GDM1 (cell line): ENCODE measurements at places on chromosomes 2 and 18.

- DNase-seq, result no peak
Observed at GRCh38 chr2:111702804-111703196, 181.2 kb downstream of the ANAPC1 start.

GRCh38 chr2:53473775-53474311 is 293.8 kb upstream of the CHAC2 start:
- DNase-seq, result no peak

DNA sequence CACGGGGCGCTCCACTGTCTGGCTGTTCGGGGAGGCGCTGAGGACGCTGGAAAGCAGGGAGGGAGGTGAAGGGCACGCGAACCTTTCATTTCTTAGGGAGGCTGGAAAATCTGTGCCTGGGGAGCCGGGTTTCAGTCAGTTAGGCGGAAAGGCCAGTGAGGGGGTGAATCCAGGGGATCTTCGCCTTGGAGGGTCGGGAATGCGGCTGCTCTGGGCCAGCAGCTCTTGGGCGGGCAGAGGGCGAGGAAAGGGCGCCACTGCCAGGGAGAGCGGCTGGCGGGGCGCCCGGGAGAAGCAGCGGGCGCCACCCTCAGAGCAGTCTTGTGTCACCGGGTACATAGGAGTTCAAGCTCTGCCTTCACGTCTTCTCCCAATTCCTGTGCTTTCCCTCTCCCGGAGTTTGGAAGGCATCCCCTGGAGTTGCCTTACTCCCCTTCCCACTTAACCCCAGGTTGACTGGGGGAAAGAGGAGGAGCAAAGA is 1.4 kb downstream of the CCDC85A start:
- no peak for DNase-seq

GRCh38 chr2:44443517-44443916 is 81.8 kb downstream of the CAMKMT start:
- DNase-seq, result no peak

DNA sequence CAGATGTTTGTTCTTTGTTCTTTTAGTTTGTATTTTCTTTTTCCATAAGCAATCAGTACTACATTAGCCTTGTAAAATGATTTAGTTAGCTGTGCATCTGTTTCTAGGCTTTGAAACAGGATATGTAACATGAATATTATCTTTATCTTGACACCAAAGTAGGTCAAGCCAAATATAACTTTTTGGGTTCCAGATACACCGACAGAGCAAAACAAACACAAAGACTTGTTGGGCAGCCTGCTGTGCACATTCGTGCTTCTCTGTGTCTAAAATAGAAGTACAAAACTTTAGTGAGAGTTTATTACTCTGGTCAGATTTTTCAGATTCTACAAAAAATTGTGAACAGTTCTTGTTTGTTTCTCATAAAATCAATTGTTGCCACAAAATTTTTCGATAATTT is 1059.3 kb upstream of the GYPC start:
- DNase-seq, result no peak

DNA sequence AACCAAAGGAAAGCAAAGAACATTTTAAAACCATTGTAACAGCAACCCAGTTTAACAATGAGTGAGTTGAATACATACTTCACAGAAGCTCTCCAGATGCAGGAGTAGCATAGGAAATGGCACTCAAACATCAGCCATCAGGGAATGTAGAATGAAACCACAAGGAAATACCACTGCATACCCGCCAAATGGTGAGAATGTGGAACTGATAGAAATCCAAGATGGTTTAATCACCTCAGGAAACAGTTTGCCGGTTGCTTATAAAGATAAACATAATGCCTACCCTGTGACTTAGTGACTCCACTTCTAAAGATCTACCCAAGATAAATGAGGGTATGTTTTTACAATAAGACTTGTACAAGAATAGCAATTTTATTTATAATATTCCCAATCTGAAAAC is 132.0 kb downstream of the GALNT1 start:
- no peak for DNase-seq

- DNase-seq, result no peak
Observed at GRCh38 chr2:7033136-7033960, 116.1 kb downstream of the RNF144A start.

- no peak for DNase-seq
Observed at GRCh38 chr2:143183804-143184463, 54.7 kb downstream of the ARHGAP15 start.

- no peak for DNase-seq
Observed at GRCh38 chr18:50947899-50948298, 19.9 kb upstream of the ELAC1 start.

- DNase-seq, result no peak
Observed at GRCh38 chr18:7859122-7859521, 292.0 kb downstream of the PTPRM start.

- DNase-seq, result no peak
Observed at GRCh38 chr18:74501386-74501785, 5.2 kb downstream of the CNDP2 start.

DNA sequence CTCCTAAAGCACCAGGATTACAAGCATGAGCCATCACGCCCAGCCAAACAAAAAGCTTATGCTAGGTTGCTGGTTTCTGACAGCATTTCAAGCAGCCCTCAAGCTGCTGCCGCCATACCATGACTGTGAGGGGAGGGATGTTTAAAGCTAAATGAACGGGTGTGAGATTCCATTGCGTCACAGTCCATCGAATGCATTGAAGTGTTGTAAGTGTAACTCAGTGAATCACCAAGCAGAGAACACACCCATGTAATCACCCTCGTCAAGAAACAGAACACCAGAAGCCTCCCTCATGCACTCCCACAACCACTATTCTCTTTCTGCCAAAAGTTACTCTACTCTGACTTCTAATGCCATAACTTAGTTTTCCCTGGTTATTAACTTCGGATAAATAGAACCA is 32.8 kb upstream of the MC5R start:
- DNase-seq, result no peak

GRCh38 chr18:64699081-64699480 is 550.2 kb upstream of the LINC00305 start:
- DNase-seq, result no peak

DNA sequence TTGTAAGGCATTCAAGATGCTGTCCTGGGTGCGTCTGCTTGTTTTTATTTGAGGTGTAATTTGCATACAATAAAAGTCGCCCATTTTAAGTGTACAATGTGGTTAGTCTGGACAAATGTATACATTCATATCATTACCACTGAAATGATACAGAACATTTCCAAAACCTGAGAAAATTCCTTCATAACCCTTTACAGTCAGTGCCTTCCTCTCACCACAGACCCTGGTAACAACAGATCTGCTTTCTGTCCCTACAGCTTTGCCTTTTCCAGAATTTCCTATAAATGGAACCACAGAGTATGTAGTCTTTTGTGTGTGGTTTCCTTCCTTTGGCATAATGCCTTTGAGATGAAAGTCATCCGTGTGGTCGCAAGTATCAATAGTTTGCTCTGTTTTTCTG is 45.8 kb upstream of the NFU1 start:
- no peak for DNase-seq

DNA sequence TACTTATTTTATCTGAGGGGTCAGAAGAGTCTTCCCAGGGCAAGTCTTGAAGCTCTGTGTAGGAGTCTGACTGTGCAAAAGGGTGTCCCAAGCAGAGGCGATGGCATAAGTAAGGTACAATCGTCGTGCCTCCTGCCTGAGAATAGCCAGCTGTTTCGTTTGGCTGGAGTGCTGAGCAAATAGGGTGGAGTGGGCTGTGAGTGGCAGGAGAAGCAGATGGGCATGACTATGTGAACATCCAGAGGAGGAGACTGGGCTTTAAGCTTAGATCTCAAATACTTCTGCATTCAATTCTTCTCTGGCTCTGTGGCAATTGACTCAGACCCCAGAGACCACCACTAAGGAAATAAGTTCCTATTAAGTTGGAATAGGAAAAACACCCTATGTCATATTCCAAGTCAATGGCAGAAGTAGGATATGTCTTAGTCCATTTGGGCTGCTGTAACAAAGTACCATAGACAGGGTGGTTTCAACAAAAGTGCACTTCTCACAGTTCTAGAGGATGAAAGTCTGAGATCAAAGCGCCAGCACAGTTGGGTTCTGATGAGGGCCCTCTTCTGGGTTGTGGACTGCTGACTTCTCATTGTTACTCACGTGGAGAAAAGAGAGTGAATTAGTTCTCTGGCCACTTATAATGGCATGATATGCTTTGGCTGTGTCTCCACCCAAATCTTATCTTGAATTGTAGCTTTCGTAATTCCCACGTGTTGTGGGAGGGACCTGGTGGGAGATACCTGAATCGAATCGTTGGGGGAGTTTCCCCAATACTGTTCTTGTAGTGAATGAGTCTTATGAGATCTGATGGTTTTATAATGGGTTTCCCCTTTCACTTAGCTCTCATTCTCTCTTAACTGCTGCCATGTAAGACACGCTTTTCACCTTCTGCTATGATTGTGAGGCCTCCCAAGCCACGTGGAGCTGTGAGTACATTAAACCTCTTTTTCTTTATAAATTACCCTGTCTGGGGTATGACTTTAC is 120.2 kb downstream of the LPIN1 start:
- DNase-seq, result no peak

DNA sequence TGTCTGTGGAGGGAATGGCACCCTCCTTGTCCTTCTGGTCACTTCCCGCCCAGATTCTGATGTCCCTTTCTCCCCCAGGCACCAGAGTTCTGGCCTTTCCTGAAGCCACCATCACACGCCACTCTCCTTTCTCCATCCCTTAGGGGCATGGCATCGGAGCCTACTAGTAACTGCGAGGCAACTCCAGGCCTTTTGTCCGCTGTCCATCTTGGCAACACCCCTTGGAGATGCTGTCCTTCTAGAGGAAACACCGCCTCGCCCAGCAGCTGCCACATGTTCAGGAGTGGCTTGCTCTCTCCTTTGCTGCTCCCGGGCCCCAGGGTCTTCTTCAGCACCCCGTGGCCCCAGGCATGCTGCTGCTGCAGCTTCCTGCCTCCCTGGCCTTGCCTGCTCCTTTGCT is 267.0 kb downstream of the SRBD1 start:
- no peak for DNase-seq

DNA sequence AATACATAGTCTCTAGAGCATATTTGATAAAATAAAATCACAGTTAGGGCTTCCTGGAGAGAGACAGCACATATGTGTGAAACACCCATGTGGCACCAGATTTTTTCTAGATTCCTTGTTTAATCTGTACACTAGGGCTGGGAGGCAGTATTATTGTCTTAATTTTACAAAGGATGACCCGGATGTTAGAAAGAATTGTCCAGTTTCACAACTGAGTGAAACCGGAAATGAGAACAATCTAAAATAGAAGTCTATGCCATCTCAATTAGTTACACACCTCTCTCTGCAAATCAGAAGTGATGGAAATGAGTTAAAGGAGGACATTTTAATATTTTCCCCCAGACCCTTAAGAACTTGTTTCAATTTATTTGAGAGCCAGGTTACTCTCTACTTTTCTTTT is 463.7 kb upstream of the DSEL start:
- no peak for DNase-seq

DNA sequence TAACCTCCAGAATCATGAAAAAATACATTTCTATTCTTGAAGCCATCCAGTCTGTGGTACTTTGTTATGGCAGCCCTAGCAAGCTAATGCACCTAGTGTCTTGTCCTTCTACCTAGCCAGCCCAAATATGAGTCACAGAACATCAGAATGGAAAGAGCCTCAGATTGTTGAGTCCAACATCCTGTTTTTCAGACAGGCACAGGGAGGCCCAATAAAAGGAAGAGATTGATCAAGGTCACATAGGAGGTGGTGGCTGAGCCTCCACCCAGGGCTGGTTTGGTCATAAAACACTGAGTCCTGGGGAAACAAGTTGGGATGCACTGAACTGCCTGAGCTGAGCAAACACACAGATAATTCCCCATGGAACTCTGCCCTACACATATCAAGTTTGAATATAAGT is 195.5 kb downstream of the TTC32 start:
- DNase-seq, result no peak

- no peak for DNase-seq
Observed at GRCh38 chr2:200620606-200621390, 35.0 kb downstream of the AOX1 start.

DNA sequence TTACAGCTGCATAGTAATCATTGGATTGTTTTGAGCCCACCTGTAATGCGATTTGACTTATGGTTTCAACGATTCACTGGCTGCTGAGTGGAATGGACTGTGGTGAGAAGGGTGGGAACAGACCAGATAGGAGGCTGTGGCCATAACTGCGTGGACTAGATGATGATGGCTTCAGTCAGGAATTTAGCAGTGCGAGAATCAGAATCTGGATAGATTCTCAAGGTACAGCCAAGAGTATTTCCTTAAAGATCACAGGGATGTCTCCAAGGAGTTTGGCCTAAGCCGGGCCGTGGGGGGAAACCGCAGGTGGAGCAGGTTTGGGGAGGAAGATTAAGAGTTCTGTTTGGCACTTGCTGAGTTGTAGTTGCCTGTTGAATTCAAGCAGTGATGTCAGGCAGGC is 44.0 kb upstream of the CHMP1B start:
- no peak for DNase-seq

DNA sequence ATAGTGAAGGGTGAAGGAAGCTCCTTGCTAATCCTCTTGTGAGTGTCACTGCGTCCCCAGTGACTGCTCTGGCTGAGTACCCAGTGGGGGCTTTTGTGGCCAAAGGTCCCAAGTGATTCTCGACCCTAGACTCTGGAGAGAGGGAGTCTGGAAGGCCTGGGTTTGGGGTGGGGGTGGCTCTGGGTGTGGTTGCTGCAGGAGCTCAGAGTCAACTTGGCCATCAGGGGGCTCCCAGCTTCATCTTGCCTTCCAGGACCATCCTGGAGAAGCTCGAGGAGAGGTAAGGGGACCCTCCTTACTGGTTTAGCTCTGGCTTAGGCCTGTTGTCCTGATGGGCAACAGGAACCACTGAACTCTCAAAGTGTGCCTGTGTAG is 592 bp downstream of the PSD4 start:
- no peak for DNase-seq

DNA sequence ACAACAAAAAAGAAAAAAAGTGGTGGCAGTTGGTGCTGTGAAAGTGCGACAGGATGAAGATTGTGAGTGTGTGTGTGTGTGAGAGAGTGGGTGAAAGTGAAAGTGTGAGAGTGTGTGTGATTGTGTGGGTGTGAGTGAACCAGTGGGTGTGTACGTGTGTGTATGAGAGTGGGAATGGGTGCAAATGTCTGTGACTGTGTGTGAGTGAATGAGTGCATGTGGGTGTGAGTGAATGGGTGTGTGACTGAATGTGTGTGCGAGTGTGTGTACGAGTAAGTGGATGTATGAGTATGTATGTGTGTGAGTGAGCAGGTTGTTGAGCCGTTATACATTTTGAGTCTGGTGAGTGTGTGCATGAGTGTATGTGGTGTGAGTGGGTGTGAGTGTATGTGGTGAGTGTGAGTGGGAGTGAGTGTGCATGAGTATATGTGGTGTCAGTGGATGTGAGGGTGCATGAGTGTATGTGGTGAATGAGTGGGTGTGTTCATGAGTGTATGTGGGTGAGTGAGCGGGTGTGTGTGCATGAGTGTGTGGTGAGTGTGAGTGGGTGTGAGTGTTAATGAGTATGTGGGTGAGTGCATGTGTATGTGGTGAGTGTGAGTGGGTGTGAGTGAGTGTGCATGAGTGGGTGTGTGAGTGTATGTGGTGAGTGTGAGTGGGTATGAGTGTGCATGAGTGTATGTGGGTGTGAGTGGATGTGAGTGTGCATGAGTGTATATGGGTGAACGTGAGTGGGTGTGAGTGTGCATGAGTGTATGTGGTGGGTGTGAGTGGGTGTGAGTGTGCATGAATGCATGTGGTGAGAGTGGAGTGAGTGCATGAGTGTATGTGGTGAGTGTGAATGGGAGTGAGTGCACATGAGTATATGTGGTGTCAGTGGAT is 69.3 kb upstream of the HPCAL1 start:
- no peak for DNase-seq
